ENCODE measurements at places on chromosomes 2 and 18. TPM values are rescaled to one million over a fixed set of nuclear protein-coding genes. Genes with fewer than 3 reads are reported as not detected.

Gene POTEC
- total RNA-seq: not detected

- peak overlapping the region; percentile 39 for H3K27ac ChIP-seq
- no peaks in the 10 kb centered on the region for H3K27me3 ChIP-seq
- no peaks in the 10 kb centered on the region for H3K36me3 ChIP-seq
Measured at GRCh38 chr2:148967578-148967977, 70.9 kb upstream of the LYPD6B start.

DNA sequence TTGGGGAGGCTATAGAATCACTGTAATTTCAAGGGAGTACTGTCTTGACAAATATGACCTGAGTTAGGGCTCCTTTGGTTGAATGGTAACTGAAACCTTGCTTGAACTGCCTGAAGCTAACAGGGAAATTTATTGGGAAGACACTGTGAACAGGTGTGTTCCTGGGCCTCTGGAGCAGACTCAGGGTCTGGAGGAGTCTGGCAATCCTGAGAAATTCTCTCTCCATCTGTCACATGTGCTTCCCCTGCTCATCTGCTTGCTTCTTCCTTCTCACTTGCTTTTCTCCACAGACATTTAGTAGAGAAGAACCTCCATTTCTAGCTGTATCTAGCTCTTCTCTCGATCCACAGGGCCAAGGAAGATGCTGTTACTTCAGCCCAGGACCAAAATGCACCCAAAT, 476.5 kb downstream of the LRP1B start:
- H3K4me1 ChIP-seq: no peaks in the 10 kb centered on the region
- no peaks in the 10 kb centered on the region for H3K27me3 ChIP-seq
- DNase-seq: no peak
- no peaks in the 10 kb centered on the region for H3K36me3 ChIP-seq

DNA sequence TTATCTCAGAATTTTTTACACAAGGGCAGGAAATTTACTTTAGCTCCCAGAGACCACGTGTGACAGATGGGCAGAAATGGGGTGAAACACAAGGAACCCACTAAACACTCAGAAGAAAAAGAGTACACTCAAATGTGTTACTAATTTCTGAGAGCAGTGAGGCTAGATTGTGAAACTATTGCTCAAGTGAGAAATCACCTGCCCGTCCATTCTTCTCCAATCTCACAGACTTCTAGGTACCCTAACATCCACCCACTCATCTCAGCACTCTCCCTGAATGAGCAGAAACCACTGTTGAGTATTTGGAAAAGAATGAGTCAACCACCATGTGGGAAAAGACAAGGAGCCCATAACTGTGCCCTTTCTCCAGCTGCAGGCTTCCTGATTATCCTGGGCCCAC, 293.0 kb upstream of the CDH2 start:
- no peak overlapping the region for H3K4me3 ChIP-seq
- no peak overlapping the region for H3K27ac ChIP-seq
- no peak for DNase-seq
- H3K4me1 ChIP-seq: no peaks in the 10 kb centered on the region
- H3K36me3 ChIP-seq: no peaks in the 10 kb centered on the region

DNA sequence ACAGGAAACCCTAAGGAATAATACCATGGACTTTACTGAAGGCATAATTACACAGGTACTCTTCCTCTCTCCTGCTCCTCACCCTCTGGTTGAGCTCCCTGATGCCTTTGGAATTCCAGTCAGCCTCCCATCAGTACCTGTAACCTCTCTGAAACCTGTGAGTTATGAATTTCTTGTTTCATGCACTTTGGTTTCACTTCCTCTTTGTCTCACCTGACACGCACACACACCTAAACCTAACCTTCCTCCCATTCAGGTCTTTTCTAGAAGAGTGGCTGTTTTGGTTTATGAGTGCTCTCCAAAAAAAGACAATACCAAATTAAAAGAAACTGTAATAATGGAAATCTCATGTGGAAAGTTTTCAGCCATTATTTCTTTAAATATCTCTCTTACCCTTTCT, 451.3 kb upstream of the VWC2L start:
- no peaks in the 10 kb centered on the region for H3K27me3 ChIP-seq
- no peaks in the 10 kb centered on the region for H3K36me3 ChIP-seq
- no peak overlapping the region for H3K27ac ChIP-seq
- H3K4me3 ChIP-seq: no peak overlapping the region
- no peaks in the 10 kb centered on the region for H3K4me1 ChIP-seq
- DNase-seq: no peak

- H3K4me1 ChIP-seq: no peaks in the 10 kb centered on the region
- H3K4me3 ChIP-seq: no peak overlapping the region
- no peak for DNase-seq
- no peaks in the 10 kb centered on the region for H3K27me3 ChIP-seq
- H3K27ac ChIP-seq: no peak overlapping the region
- H3K36me3 ChIP-seq: peaks cover 38% of the 10 kb centered on the region
Measured at GRCh38 chr2:148301362-148301761, 280.5 kb downstream of the MBD5 start.

DNA sequence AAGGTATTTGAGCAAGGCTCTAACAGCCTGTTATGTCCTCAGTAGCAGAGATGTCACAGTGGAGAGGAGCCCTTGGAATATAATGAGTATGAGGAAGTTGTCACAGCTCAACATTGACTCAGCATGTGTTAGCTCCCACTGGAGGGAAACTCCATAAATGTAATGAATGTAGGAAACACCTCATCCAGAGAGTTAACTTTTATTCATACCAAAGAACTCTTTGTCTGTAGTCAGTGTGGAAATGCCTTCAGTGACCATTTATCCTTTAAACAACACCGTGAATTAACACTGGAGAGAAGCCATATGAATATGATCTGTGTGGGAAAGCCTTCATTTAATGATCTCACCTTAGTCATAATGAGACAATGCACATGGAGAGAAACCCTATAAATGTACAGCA, 59.7 kb downstream of the CYP1B1 start:
- H3K36me3 ChIP-seq: peaks cover 21% of the 10 kb centered on the region
- no peaks in the 10 kb centered on the region for H3K4me1 ChIP-seq
- H3K27ac ChIP-seq: no peak overlapping the region
- H3K4me3 ChIP-seq: no peak overlapping the region

DNA sequence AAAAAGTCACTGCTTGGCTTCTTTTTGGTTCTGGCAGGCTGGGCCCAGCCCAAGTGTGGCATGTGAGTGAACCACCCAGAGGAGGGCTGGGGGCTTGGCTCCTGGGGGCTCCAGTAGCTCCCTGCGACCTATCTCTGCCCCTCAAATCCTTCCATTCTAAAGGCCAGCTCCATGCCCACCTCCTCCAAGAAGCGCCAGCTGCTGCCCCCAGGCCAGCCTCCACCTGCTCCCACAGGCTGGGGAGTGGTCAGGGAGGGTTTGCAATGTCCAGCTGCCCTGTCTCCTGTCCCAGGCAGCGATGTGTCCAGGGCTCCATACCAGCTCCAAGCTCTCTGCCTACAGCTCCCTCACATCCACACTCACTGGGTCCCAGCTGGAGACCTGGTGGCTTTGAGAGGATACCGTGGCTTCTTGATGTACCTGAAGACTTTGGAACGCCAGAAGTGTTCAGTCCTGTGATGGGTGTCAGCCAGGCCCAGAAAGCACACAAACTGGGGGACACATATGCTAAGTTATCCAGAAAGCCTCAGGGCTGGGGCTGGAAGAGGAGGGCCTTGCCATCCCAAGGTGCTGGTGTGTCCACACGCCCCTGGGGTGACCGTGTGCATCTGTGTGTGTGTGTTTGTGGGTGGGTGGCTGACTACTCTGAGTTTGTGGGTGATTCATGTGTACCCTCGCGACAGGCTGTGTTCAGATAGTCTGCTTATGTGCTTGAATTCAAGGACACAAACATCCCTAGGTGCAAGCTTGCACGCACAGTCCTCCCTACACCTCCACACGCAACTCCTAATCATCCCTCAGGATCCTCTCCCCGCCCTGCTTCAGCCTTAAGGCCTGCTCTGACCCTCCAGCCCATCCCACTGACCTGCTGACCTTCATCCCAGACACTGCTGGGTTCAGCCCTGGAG, 33.4 kb downstream of the ZFP36L2 start:
- no peaks in the 10 kb centered on the region for H3K27me3 ChIP-seq
- H3K27ac ChIP-seq: peak overlapping the region; percentile 99
- DNase-seq: no peak
- H3K4me3 ChIP-seq: peak overlapping the region; percentile 95
- peaks cover 70% of the 10 kb centered on the region for H3K4me1 ChIP-seq

GRCh38 chr2:228590681-228591080, 409.2 kb upstream of the SPHKAP start:
- H3K4me1 ChIP-seq: no peaks in the 10 kb centered on the region
- DNase-seq: no peak
- no peaks in the 10 kb centered on the region for H3K36me3 ChIP-seq
- H3K4me3 ChIP-seq: no peak overlapping the region

DNA sequence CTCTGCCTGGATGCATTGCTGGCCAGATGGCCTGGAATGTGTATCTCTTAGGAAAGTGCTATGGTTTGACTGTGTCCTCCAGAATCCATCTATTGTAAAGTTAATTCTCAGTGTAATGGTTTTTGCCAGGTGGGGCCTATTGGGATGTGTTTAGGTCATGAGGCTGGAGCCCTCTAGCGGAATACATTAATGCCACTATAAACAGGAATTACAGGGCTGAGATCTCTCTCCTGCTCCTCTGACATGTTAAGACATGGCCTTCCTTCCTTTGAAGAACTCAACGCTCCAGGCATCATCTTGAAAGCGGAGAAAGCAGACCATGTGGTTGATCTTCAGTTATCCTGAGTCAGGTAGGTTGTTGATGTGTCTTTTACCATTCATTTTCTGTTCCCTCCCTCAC, 276.4 kb downstream of the RPIA start:
- H3K4me1 ChIP-seq: no peaks in the 10 kb centered on the region
- no peaks in the 10 kb centered on the region for H3K36me3 ChIP-seq
- no peak overlapping the region for H3K4me3 ChIP-seq
- H3K27me3 ChIP-seq: no peaks in the 10 kb centered on the region
- DNase-seq: no peak

DNA sequence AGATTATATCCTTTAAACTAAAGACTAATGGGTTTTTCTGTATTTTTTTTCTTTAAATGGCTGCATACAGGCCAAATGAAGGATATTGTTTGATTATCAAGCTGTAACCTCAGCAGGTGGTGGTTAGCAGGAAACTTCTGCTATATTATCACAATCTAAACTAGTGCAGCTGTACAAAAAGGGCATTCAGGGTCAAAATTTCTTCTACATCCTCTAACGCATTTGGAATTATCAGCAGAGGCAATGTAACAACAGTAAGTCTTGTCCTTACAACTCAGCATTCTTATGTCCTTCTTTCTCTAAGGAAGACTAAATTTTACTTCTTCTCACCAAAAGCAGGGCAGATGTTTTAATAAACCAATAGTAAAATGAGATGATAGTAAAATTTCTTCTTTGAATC, 135.8 kb upstream of the FN1 start:
- no peaks in the 10 kb centered on the region for H3K4me1 ChIP-seq
- no peak overlapping the region for H3K27ac ChIP-seq
- no peak for DNase-seq

GRCh38 chr18:53544917-53545316, 679.6 kb downstream of the MBD2 start:
- H3K27me3 ChIP-seq: no peaks in the 10 kb centered on the region
- no peaks in the 10 kb centered on the region for H3K36me3 ChIP-seq
- H3K4me1 ChIP-seq: no peaks in the 10 kb centered on the region
- H3K4me3 ChIP-seq: no peak overlapping the region
- no peak for DNase-seq
- H3K27ac ChIP-seq: no peak overlapping the region

DNA sequence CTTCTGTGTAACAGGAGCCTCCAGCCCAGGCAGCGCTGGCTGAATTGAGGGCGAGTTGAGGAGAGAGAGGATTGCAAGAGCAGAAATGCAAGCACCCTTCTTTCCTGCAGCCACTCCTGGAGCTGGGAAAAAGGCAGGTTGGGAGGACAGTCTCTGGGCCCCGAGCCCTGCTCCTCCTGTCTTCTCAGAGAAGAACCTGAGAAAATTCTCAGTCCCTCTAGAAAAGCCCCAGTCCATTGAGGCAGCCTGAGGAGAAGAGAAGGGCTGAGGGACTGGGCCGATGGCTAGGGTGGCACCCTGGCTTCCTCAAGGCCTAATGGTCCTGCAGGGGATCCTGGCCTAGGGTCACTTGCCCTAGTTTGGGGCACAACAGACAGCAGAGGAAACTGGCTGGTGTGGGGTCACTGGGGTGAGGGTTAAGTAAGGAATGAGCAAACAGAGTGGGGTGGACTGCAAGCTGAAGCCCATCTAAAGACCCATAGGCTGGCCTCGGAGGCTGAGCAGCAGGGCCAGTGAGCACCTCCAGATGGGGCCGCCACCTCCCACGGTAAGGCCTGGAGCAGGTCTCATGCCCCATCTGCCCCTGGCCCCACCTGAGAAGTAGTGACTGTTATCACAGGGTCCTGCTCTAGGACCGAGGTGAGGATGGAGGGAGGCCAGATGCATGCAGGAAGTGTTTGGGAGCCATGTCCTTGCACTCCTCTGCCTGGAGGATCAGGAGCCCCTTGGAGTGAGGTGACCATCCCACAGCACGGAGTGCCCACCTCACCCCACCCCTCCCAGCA, 12.4 kb downstream of the CIB4 start:
- no peak for DNase-seq
- H3K4me3 ChIP-seq: no peak overlapping the region
- H3K36me3 ChIP-seq: no peaks in the 10 kb centered on the region
- no peak overlapping the region for H3K27ac ChIP-seq
- H3K4me1 ChIP-seq: no peaks in the 10 kb centered on the region

DNA sequence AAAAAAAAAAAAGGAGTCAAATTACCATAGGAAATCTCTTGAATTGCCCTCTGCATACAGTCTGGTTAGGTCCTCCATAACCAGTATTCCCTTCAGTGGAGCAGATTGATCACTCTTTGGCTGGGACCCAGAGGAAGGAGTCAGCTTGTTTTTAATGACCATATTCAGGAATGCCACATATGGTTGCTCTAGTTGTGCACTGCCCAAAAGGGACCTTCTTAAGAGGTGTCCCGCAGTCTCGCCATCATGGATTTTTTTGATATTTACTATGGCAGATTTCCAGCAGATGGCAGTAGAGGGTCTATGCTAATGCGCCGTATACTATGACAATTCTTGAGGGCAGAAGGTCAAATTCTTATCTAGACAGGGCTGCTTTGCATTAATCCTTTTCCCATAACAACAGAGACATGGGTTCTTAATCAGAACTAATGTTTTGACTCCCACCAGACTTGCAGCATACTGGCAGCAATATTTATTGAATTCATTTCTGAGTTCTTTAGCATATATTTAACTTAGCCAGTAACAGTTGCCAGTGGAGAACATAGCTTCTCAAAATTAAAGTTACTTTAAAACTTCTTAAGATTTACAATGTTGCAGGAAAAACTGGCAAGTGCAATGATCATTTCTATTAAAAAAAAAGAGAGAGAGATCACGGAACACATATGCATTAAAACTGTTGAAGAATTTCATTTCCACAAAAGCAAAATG, 31.8 kb upstream of the INPP4A start:
- peak; percentile 16 for DNase-seq
- no peak overlapping the region for H3K4me3 ChIP-seq
- H3K36me3 ChIP-seq: no peaks in the 10 kb centered on the region
- no peaks in the 10 kb centered on the region for H3K27me3 ChIP-seq
- H3K4me1 ChIP-seq: peaks cover 25% of the 10 kb centered on the region

Gene TTC39C
- 83.3 TPM for total RNA-seq

- no peaks in the 10 kb centered on the region for H3K4me1 ChIP-seq
- no peaks in the 10 kb centered on the region for H3K27me3 ChIP-seq
- DNase-seq: no peak
- H3K27ac ChIP-seq: no peak overlapping the region
Measured at GRCh38 chr2:153052807-153053559, 334.6 kb downstream of the ARL6IP6 start.

Gene EVX2
- total RNA-seq: not detected

Gene FAHD2A
- 35.2 TPM for total RNA-seq

Gene DNER
- total RNA-seq: not detected

Data from naive thymus-derived CD8-positive, alpha-beta T cell (primary cell).